ENCODE measurements at places on chromosomes 16 and 17. TPM values are rescaled to one million over a fixed set of nuclear protein-coding genes. Genes with fewer than 3 reads are reported as not detected.

RNFT1 gene
- 17.0 TPM for total RNA-seq

PSMD11 gene
- 99.8 TPM for total RNA-seq

MAP2K4 gene
- total RNA-seq, result 21.9 TPM

CDC6 gene
- 4.5 TPM for total RNA-seq

MT4 gene
- total RNA-seq, result not detected
